ENCODE measurements at places on chromosomes 5 and 9.

GRCh38 chr5:157306692-157307471, 41.0 kb downstream of the CYFIP2 start:
- no peak for DNase-seq

DNA sequence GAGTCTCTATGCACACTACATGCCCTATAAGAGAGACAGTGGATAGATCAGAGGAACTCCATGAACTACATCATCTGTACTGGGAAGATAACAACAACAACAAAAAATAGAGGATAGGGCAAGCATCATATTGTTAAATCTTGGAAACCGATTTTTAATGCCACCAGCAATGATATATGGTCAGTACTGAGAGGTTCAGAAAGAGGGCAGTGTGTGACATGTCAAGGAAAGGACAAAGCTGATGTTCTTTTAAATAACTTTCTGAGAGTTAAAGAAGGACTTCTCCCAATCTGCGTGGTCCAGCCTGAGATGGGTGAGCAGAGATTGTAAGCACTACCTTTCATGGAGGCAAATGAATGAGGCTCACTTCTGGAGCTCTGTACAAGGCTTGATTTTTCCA, 62.0 kb upstream of the PHF24 start:
- DNase-seq = no peak

- no peak for DNase-seq
Observed at GRCh38 chr5:38846379-38847011, 683 bp downstream of the OSMR start.

GRCh38 chr5:145347026-145347616, 488.0 kb downstream of the PRELID2 start:
- no peak for DNase-seq

GRCh38 chr5:109935833-109936490, 246.2 kb downstream of the MAN2A1 start:
- no peak for DNase-seq

GRCh38 chr9:19769213-19769612, 19.6 kb downstream of the SLC24A2 start:
- no peak for DNase-seq

GRCh38 chr5:81907012-81907635, 64.7 kb upstream of the ATG10 start:
- DNase-seq = no peak

DNA sequence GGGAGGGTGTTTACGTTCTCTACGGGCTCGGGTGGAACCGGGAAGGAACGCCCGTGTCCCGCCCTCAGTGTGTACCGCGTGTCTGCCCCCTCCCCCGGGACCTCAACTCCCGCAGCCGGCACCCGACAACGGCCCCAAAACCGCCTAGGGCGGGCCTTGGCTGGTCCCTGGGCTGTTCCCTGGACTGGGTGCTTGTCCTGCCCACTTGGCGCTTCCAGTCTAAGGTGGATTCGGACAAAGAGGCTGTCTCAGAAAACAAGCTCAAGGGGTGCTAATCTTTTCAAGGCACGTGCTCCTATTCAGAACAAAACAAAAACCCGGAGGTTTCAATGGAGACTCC, 379 bp upstream of the CLK4 start:
- DNase-seq = no peak

- DNase-seq = no peak
Observed at GRCh38 chr5:122350496-122350895, 38.5 kb downstream of the SNCAIP start.

GRCh38 chr5:142883025-142883424, 112.8 kb downstream of the ARHGAP26 start:
- no peak for DNase-seq

DNA sequence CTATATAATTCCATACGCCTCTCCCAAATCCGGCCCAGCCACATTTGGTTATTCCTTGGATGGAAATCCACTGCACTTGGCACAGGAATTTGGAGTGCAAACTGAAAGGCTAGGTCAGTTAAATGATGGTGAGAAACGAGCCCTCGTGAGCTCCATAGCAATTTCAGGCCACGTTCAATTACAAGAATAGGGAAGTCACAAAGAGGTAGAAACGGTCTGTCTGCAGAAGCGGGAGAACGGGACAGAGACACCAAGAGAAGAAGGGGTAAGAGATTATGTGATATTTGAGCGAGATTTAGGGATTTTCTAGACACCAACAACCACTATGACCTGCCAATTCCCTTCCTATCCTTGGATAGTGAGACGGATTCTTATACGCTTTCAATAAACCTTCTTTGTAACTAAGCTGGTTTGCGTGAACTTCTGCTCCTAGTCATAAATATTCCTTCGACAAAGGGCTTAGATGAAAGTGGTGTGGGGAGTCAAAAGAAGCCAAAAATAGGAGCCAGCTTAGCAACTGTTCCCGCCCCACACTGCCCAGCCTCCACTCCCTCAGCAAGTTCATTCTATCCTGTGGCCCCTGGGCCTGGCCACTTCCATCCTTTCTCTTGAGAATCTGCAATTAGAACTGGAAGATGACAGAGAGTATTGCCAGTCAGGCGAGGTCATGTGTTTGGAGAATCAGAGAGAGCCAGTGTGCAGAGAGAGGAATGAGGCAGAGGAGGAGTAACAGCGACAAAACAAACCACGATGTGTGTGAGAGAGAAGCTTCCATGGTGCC, 118.4 kb downstream of the ZNF608 start:
- no peak for DNase-seq

DNA sequence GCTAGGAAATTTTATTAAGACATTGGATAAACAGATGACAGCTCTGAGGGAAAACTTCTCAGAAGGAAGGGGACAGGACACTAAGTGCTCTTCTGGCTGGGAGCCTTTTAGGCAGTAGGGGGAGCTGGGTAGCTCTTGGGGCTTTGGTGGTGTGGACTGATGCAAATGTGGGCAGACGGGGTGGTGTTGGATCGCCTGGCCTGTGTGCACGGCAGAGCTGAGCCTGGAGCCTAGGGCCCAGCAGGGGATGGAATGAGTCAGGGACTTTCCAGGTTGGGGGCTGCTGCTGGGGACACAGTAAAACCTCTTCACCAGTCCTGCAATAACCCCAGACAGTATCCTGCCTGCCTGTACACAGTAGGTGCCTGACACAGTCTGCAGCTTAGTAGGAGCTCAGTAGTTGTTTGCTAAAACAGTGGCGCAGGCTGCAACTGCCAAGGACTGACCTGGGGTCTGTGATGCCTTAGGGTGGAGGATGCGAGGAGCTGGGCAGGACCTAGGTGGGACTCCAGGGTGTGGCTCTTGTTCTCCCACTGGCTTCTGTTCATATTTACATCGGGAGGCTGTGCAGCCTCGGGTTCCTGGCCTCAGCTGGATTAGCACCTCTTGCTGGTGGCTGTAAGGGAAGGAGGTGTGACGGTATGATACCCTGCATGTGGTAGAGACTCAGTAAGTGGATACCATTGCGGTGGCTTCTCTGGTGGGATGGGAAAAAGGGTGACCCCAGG, 83.8 kb downstream of the DAB2IP start:
- no peak for DNase-seq

DNA sequence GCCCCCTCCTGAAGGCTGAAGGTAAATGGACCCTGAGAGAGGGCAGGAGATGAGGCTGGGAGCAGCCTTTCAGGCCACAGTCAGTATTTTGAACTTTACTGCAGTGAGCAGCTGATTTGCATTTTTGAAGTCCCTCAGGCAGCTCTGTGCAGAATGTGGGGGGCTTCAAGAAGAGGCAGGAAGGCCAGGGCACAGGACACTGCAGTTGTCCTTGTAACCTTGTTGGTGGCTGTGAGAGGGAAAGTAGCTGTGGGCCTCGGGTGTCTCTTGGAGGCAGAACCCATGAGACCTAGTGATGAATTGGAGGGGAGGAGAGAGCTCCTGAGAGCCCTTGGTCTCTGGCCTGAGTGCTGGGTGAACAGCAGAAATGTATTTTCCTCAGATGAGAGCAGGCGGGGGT, 2.6 kb downstream of the CCDC180 start:
- no peak for DNase-seq

GRCh38 chr5:63961598-63962161, 565 bp downstream of the HTR1A start:
- DNase-seq = no peak

DNA sequence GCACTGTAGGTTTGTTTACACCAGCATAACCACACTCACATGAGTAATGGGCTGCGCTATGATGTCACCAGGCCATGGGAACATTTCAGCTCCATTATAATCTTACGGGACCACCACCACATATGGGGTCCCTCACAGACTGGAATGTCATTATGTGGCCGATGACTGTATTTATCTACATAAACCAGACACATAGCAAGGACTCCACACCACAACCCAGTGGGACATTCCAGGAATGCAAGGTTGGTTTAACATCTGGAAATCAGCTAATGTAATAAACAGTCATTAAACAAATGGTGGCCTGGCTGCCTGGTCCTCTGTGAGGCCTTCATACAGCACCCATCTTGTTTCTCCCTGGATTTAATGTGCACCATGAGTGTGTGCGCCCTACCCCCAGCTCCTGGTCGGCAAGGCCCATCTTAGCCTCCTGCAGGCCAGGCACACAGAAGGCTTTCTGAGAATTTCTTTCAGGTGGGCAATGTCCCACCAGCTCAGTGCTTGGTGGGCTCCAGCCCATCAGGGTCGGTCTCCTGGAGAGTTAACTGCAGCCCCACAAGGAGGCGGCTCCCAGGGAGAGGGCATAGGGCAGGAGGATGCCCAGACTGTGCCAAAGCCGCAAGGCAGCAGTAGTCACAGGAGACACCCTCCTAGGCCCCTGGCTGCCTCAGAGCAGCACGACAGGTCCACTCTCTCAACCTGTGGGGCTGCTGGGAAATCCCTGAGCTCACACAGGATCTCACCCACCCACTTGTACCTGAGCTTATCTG, 35.9 kb upstream of the SARDH start:
- no peak for DNase-seq

DNA sequence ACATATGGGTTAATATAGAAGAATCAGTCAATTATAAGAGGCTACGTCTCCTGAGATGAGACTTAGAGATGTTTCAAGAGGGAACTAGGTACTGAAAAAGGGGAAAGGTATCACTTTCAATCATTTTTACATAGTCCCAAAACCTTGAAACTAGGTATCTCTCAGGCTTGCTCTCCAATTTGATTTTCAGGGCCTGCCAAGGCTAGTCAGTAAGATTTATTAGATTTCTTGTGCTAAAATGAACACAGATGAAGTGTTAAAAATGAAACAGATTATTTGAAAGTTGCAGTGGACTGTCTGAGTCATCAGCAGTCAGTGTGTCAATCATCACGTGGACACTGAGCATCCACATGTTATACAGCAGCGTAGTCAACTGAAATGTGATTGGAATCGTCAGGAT, 591.1 kb downstream of the DTWD2 start:
- DNase-seq = no peak

- DNase-seq = no peak
Observed at GRCh38 chr5:143924311-143924978, 112.5 kb downstream of the HMHB1 start.
